Activated gamma-delta T cell treated with Interleukin-2 at 50 U/mL for 16 hours (primary cell): ENCODE measurements at places on chromosomes 6 and 20.

DNA sequence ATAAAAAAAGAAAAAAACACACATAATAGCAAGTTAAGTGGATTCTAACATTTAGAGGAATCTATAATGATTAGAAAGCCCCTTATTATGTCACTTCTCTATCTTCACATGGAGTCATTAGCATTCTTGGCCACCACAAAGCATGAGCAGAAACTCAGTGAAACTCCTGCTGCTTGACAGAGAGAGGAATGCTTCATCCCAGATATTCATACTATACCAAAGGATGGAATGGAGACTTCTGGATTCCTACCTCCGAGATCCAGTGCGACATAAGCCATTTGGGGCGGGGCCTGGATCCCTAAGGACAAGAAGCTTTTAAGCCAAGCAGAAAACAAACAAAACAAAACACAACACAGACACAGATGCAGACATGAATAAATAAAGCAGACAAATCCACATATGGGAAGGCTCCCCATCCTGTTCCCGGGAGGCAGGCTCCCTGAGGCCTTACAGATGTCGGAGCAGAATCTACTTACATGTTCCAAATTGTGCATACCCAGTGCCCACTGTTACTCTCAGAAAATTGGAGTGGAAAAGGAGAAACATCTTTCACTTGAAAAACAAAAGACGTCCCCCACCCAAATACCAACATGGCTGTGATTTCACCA is 727.3 kb downstream of the MAFB start:
- DNase-seq = no peak

DNA sequence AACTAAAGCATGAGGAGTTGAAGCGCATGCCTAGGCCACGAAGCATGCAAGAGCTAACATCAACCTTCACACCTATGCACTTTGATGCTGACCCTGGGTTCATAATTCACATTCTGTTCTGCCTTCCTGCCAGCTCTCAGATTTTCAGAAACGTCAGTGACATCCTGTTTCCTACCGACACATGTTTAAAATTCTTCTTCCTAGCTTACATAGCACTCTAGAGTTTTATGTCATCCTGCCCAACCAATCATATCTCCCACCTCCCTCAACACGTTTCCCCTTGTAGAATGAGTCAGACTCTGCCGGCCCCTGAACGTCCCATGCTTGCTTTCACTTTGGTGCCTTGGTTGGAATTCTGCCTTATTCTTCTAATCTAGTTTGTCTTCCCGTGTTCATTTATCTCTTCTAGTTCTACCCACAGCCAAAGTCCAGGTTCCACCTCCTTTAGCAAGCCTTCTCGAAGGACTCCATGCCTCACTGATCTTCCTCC is 97.2 kb upstream of the MAP7 start:
- DNase-seq = peak; percentile 10

GRCh38 chr20:31698803-31699718 is 23.6 kb downstream of the BCL2L1 start:
- DNase-seq = no peak

- DNase-seq = no peak
Observed at GRCh38 chr6:27541933-27542297, 69.0 kb upstream of the ZNF184 start.

DNA sequence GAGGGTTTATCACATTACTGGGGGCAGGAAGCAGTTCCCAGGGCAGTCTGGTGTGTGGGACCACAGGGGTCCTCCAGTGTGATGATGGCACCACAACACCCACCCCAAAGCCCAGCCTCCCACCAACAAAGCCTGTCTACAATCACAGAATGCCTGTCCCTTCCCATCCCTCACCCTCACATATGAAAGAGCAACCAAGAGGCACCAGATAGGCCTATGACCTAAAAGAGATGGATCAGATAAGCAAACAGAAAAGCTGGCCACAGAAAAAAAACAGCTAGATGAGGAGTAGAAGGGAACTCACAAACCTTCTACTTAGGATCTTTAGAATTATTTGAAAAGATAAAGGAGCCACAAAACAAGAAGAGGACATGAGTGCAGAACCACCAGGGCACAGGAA is 54.3 kb downstream of the SERAC1 start:
- DNase-seq = no peak

DNA sequence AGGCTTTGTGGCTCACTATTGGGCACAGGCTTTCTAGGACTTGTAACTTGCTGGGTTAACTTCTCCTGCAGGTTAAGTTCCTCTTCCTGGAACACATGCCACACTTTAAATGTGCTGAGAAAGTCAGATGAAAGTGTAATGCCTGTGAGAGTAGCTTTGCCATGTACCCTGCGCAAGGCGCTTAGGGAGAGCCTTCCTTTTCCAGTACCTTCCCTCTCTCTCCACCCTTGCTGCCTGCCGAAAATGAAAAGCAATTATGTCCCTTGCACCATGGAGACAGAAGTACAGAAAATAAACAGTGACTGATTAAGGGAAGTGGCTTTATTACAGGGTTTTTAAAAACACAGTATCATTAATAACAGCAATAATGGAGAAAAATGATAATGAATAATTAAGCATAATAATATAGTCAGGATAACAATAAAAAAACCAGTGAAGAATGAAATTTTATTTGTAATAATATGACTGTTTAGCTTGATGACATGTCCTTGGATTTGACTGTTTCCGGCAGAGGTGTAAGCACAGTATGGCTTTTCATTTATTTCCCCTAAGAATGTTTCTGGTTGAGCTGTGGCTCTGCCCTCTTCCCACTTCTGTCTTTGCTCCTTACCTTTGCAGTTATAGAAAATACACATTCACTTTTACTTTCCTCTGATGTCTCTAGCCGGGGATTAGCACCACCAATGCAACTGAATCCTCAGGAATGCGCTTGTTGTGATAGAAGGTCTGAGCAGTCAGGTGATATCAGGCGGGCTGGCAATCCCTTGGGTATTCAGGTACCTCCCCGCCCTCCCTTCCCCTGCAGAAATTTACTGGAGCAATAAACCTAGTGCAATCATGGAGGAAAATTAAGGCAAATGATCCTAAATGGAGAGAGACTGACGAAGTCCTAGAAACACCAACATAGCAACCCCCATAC is 472.3 kb upstream of the CITED2 start:
- no peak for DNase-seq

DNA sequence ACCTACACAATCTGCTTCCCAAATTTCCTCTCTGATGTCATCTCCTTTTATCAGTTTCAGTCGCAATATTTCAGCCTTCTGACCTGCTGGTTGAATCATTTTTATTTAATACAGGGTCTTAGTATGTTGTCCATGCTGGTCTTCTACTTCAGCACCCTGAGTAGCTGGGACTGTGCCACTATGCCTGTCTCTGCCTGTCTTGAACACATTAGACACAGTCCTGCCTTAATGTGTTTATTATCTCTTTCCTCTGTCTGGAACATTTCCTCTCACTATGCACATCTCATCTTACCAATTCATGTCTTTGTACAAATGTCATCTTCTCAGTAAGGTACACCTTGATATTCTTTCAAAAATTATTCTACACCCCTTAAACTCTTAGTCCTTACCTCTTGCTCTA is 106.5 kb downstream of the THEMIS start:
- no peak for DNase-seq

GRCh38 chr6:54361188-54361587 is 52.9 kb downstream of the TINAG start:
- DNase-seq = no peak

- DNase-seq = no peak
Observed at GRCh38 chr6:12391472-12391871, 101.3 kb downstream of the EDN1 start.

- no peak for DNase-seq
Observed at GRCh38 chr6:28789553-28790083, 134.2 kb downstream of the TRIM27 start.

DNA sequence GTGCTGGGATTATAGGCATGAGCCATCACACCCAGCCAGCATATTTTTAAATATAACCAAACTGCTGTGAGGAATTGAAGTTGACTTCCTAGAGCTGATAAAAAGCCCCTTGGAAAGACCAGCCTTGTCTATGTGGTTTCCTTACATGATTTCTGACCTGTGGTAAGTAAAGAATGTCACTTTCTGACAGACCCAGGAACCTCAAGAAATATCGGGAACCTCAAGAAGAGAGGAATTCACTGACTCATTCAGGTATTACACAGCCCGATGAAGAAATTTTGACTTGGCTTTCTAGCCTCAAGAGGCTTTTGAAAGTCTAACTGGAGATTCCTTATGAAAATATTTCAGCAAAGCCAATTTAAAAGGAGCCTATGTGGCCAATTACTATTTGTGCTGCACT is 71.8 kb downstream of the FOXF2 start:
- no peak for DNase-seq

- no peak for DNase-seq
Observed at GRCh38 chr20:4083098-4083865, 67.9 kb upstream of the RNF24 start.

- DNase-seq = peak; percentile 7
Observed at GRCh38 chr6:40550202-40551101, 36.7 kb downstream of the LRFN2 start.

- no peak for DNase-seq
Observed at GRCh38 chr6:84501315-84501714, 263.1 kb downstream of the TBX18 start.

GRCh38 chr6:118867181-118867580 is 26.8 kb upstream of the ASF1A start:
- DNase-seq = no peak

GRCh38 chr20:50513169-50514034 is 3.2 kb downstream of the PTPN1 start:
- no peak for DNase-seq

- no peak for DNase-seq
Observed at GRCh38 chr6:4383910-4384638, 248.7 kb upstream of the ECI2 start.

- no peak for DNase-seq
Observed at GRCh38 chr6:148596891-148597455, 149.9 kb upstream of the UST start.

DNA sequence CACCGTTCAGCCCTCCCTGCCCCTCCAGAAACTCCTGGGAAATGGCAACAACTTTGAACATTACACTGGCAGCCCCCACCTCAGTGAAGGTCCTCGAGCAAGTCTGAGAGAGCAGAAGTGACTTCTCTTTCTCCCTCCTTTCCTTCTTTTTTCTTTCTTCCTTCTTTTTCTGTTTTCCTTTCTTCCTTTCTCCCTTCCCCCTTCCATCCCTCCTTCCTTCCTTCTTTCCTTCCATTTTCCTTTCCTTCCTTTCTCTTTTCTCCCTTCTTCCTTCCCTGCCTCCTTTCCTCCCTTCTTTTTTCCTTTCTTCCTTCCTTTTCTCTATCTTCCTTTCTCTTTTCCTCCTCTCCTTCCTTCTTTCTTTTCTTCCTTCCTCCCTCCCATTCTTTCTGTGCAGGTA is 162.7 kb downstream of the UNC5CL start:
- no peak for DNase-seq

- no peak for DNase-seq
Observed at GRCh38 chr6:1878330-1878729, 268.6 kb downstream of the FOXC1 start.

DNA sequence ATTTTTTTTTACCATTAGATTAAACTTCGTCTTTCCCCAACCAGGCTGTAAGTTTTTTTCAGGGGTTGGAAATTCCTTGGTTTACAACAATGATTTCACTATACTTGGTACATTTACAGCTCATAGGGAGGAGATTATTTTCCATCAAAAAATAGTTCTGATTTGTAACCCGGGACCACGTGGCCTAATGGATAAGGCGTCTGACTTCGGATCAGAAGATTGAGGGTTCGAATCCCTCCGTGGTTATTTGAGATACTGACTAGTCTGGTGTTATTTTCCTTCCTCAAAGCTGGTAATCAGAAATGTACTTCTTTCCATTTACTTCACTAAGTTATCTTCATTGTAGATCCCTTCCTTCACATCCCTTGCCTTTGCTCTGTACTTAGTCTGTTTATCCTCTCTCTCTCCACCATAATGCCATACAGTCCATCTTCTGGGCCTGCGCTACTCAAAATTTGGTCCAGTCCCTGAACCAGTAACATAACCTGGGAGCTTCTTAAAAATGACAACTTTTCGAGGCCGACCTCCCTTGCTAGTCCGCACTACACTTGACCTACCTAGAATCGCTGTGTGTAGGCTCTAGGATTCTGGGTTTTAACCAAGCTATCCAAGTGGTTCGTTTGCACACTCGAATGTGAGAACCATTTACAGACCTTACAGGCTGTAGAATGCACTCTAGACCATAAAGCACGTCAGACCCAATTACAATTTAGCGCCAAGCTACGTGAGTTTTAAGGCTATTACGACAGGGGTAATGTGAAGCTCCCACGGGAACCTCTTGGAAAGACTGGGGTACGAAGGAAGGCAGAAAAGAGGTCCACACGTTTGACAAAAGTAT is 42.1 kb upstream of the BTN3A2 start:
- peak; percentile 44 for DNase-seq

DNA sequence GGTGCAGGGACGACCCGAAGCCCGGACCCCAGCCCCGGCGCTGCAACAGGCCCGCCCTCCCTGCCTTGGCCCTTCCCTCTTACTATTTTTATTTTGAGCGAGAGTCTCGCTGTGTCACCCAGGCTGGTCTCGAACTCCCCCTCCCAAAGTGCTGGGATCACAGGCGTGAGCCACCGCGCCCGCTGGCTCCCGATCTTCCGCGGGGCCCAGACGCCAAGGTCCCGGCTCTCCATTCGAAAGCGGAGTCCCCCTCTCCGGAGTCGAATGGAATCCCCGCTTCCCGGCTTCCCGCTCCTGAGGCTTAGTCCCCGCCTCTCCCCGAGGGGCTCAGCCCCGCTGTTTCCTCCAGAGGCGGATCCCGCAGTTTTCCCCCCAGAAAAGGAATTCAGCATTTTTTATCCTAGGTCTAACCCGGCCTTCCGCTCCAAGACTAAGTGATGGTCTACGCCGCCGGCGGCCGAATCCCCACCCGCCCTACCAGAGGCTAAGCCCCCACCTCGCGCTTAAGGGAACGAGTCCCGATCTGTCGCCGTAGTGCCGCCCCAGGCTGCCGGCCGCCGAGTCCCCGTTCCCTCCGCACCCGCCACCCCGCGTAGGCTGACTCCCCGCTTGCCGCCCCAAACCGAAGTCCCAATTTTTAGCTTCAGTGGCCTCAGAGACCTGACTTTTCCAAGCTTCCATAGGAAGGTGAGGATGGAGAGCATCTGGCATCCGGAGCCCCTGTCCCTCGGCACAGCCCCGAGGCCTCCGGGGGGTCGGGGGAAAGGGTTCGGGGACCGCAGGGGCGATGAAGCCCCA is 11.5 kb upstream of the TMC2 start:
- peak; percentile 25 for DNase-seq

DNA sequence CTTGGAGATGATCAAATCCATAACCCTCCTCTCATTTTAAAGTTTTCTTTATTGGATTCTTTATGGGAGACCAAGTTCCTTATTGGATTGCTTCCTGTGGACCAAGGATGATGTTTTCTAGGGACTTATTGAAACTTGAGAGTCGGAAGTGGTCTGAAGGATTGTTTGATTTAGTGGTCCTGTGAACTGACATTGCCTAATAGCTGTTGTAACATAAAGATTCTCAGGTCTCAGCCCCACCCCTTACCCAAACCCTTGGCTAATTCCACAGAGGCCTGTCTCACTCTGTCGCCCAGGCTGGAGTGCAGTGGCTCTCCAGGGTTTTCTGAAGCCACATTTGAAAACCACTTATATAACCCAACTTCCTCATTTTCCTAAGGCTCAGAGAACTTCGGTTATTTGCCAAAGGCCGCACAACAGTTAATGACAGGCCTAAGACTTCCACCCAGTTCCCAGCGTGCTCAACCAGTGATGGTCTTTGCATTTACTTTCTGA is 77.0 kb downstream of the ATXN1 start:
- no peak for DNase-seq
